ENCODE measurements at places on chromosomes 2 and 18.

- DNase-seq = no peak
Observed at GRCh38 chr2:55156326-55156725, 75.8 kb downstream of the CLHC1 start.

DNA sequence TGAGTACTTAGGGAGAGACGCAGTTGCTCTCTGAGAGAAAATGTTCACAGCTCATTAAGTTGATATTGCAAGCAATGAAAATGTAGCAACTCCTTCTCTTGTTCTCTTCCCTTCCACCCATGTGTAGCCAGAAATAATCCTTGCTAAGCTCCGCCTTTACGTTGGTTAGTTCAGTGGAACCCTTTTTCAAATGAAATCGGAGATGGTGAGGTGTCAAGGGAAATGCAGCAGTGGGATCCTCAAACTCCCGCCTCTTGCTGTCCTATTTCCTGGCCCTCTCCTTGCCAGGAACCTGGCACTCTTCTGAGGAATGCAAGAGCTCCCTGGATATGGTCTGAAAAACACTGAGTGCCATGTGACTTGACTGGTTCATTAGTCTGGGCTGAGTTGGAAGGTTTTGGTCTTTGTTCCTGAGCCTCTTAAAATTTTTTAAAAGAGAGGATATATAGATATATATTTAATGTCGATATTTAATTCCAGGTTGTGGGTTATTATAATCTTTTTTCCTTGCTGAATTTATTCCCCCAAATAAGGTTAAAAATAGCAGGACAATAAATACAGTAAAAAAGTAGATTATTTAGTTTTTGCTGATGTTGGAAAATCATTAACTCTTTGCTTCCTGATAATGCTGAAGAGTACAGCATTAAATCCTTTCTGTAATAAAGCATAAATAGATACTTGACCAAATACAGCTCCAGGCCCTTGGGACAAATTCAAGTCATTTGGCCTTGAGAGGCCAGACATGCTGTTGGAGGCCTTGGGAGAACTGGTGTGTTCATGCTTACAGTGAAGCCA, 116.2 kb downstream of the EML6 start:
- DNase-seq = no peak

- no peak for DNase-seq
Observed at GRCh38 chr2:11093467-11093866, 61.8 kb upstream of the SLC66A3 start.

DNA sequence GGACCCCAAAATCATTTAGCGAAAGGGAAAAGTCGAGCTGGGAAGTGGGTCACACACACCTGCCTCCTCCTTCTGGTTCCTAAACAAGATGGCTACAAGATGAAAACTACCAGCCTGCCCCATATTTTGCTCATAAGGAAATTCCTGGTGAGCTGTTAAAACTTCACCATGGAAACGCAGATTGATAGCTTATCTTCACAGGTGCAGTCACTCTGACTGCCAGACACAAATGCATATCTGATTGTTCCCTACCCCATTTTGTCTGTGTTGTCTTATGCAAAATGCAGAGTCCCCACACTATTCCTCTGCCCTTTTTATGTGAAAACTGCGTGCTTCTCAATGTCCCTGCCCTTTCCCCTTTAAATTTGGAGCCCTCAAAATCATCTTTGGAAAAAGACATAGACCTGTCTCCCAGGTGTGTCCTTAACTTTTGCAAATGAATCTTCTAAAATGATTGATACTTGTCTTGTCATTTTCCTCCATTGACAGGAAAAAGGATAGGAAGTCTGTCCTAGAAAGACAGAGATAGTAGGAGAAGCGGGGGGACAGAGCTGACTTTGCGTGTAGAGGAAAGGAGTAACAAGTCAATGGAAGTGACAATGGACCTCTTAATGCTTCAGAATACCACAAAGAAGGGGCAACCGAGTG, 38.9 kb upstream of the THOC1 start:
- DNase-seq = no peak

GRCh38 chr18:32019251-32019948, 775 bp downstream of the RNF125 start:
- peak; percentile 66 for DNase-seq

- peak; percentile 60 for DNase-seq
Observed at GRCh38 chr2:45567974-45568789, 42.9 kb downstream of the SRBD1 start.

DNA sequence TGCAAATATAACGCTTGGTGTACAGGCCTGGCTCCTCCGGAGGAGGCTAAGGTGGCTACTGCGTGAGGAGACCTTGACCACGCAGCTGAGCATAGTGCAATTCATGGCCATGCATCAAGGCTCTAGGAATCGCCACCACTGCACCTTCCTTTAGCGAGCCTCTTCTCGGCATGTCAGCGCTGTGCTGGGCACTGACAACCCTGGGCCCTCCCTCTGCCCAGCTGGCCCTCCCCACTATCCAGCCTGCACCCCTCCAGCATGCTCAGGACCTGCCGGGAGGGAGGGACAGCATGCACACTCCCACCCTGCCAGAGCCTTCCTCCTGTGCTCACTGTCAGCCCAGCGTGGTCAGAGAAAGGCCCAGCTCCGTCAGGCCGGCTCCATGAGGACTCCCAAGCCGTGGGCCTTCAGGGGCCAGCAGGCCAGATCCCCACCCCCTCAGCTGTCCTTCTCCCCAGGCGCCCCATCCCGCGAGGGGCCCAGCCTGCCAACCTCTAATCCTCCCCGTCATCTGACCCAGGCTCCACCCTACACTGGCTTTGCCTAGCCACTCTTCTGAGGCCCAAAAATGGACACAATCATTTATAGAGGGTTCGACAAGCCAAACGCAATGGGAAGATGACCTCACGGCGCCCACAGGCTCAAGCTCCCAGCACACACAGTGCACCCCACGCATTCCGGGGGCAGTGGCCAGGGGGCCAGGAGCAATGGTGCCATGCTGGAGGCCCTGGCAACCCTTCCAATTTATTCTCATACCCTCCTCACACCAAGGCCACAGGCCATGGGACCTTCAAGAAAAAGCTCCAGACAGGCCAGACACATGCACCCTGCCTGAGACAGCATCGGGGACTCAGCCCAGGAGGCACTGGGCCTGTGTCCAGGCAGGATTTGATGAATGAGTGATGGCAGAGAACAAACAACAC, 3.5 kb downstream of the BIN1 start:
- DNase-seq = no peak

GRCh38 chr18:4641771-4642368, 186.8 kb upstream of the DLGAP1 start:
- no peak for DNase-seq

GRCh38 chr2:120622886-120623753, 112.5 kb upstream of the GLI2 start:
- DNase-seq = no peak

- DNase-seq = no peak
Observed at GRCh38 chr2:150097402-150097801, 390.1 kb downstream of the RND3 start.

DNA sequence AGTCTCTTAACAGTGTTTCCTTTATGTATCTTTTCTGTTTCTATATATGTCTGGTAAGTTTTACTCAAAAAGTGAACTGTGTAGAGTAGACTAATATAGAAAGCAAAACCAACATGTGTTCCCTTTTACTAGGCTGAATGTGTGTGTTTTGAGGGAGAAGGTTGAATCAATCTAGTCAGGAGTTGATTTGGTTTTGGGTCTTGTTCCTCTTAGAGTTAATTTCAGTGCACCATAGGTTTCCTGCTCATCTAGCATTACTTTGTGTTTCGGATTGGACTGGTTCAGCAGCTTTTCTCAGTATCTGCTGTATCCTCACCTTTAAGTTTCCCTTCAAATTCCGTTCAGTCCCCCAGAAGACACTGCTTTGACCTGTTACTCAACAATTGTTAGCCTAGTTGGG, 52.0 kb upstream of the TRIM43 start:
- DNase-seq = no peak

- DNase-seq = no peak
Observed at GRCh38 chr2:218895759-218896500, 15.3 kb downstream of the WNT10A start.

- no peak for DNase-seq
Observed at GRCh38 chr18:23320709-23321236, 132.3 kb upstream of the RIOK3 start.

DNA sequence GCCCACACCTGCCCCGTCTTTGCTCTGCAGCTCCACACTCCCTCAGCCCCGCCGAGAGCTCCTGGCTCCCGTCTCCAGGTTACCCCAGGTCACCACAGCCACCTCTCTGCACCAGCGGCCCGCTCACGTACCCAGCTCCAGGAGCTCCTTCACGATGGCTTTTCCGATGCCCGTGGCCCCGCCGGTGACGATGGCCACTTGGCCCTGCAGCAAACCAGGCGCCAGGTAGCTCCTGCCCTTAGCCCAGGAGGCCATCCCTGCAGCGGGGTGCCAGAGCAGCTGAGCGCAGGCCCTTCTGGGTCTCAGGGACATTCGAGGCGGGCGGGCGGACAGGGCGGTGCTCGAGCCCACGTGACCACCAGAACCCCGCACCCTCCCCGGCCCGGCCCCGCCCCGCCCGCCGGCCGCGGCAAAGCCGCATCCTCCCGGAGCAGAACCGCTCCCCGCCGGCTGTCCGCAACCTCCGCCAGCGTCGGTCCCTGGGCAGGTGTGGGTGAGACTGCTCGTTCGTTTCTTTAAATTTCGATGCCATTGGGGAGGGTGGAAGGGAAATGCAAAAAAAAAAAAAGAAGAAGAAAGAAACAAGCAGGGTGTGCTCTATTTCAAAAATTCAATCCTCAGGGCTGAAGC, at the start of the genes PECR and TMEM169:
TSS of gene PECR (minus strand) at position 323 of the 630 bp plus-strand sequence. CDS start at position 255, 68 bp downstream.
TSS of gene TMEM169 (plus strand) at position 433 of the 630 bp plus-strand sequence. CDS start 14,045 bp downstream, outside the sequence.
- DNase-seq = peak; percentile 71

GRCh38 chr18:31040686-31041270, 1.8 kb downstream of the DSC3 start:
- DNase-seq = no peak

GRCh38 chr2:95333888-95334338, 36.8 kb downstream of the KCNIP3 start:
- no peak for DNase-seq

- DNase-seq = no peak
Observed at GRCh38 chr2:16493788-16494187, 171.8 kb downstream of the CYRIA start.

- DNase-seq = no peak
Observed at GRCh38 chr18:48547531-48547981, 8.7 kb downstream of the CTIF start.

DNA sequence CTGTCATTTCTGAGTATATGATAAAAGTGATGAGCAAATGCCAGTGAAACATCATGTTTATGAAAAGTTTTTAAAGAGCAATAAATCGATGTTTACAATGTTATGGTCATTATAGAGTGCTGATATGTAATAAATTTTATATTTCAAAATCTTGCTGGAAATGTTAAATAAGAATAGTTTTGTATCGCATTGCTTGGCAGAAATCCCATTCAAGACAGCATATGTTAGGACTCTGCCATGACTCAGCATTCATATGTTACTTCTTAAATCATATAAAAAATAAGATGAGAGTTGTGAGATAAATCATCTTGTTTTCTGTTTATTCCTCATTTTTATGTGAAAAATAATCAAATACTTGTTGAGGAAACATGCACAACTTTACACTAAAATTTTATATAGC, 949.9 kb upstream of the NRXN1 start:
- DNase-seq = no peak

DNA sequence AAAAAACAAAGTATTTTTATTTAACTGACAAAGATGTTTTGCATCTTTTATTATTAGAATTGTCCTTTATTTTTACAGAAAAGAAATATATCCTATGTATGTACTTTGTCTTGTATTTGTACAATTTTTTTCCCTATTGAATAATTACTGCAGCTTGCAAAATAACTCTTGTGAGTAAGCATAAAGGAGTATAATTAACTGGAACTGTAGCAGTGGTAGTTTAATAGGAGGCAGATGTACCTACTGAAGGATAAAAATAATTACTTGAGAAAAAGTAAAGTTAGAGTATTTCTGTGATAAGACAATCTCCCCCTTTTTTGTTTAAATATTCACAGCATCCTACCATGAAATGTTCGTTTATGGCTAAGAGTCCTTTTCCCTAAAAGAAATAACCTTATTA, 34.7 kb downstream of the EHBP1 start:
- no peak for DNase-seq

- DNase-seq = no peak
Observed at GRCh38 chr18:32763293-32763692, 9.5 kb downstream of the KLHL14 start.

DNA sequence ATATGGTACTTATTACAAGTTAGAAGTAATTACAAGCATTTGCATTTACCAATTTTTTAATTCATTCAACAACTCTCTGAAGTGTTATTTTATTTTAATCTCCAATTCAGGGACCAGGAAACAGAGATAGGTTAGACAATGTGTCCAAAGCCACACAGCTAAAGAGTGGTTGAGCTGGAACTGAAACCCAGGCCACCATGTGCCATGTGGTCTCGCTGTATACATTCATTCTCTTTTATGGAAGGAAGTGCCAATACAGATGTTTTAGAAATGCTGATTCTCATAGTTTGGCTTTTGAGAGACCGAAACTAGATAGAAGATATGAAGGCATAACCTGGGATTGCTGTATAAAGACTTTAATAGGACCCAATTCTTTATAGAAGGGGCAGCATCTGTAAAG, 684.6 kb upstream of the ID2 start:
- DNase-seq = no peak

DNA sequence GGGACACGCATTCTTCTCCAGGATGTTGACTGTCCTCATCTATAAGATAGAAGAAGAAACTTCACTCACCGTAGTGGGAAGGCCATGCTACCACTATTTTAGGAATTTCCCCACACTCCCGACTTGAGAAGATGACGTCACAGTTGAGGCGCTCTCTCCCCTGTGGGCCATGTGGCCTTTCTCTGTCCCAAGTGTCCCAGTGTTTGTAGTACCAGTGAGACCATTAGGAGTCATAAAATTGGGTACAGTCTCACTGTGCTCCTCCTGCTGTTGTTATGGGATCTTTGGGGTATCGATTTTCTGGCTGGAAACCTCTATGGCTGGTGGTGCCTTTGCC, 7.2 kb upstream of the SNTG2 start:
- no peak for DNase-seq

GRCh38 chr2:67251741-67252140, 145.4 kb upstream of the ETAA1 start:
- no peak for DNase-seq

- no peak for DNase-seq
Observed at GRCh38 chr2:26080356-26080755, 46.5 kb downstream of the RAB10 start.

- no peak for DNase-seq
Observed at GRCh38 chr2:236960531-236960930, 125.2 kb upstream of the COPS8 start.
